NCI-H1105 treated with DMSO at 0.1 percent for 48 hours (cell line): ENCODE measurements at places on chromosomes 3 and 15.

GRCh38 chr15:93091465-93091864, 2.5 kb upstream of the RGMA start:
- no peak for DNase-seq

GRCh38 chr3:169286992-169287391, 376.5 kb downstream of the MECOM start:
- DNase-seq, result peak; percentile 93

DNA sequence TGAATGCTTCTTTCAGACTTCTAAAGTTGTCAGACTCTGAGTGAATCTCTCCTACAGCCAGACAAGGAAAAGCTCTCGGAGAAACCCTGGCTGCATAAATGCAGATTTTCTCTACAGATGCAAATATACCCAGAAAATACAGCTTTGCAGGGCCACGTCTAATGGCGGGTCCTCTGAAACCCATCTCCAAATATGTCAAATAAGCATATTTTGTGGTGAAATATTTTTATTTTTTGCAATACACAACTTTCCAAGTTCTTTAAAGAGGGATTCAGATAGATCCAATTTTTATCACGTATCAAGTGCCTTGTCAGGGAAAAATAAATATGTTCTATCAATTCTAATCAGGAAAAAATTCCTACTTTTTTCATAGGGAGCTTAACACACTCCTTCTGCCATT, 229.4 kb downstream of the SI start:
- no peak for DNase-seq

GRCh38 chr3:65436580-65436979, 602.1 kb downstream of the MAGI1 start:
- DNase-seq, result peak; percentile 37

GRCh38 chr3:111547631-111548030, 5.6 kb downstream of the CD96 start:
- DNase-seq, result no peak

GRCh38 chr15:41276831-41277230, 45.8 kb downstream of the CHP1 start:
- DNase-seq, result no peak

GRCh38 chr15:59200560-59200959, 6.1 kb upstream of the LDHAL6B start:
- DNase-seq, result no peak

DNA sequence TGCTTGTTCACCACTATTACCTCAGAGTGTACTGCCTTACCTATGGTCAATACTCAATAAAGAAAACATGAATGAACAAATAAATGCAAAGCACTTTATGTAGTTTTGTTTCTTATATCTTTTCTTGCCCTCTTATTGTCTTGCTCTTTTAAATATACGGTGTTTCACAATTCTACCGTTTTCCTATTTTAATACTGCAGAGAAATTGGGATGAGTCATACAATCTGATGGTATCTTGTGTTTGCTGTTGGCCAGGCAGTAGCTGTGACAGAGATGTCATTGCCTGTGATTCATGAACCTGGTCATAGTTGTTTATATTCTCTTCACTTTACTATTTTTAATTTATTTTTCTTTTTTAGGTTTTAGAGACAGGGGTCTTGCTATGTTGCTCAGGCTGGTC, 48.3 kb downstream of the SERP1 start:
- DNase-seq, result no peak

DNA sequence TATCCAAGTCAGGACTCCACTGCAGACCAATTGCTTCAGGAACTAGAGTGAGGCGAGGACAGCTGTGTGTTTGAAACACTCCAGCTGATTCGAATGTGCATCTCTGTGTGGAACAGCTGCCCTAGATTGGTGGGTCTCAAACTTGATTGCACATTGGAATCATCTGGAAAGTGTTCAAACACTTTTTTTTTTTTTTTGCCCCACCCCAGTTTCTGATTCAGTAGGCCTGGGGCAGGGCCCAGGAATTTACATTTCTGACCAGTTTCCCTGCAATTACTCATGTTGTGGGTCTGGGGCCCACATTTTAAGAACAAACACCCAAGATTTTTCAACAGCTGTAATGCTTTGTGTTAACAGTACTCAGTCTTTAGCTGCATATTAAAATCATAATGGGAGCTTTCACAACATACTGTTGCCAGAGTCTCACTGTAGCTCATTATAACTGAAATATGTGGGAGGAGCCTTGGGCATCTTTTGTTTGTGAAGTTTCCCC, 156.6 kb downstream of the NR1D2 start:
- no peak for DNase-seq

DNA sequence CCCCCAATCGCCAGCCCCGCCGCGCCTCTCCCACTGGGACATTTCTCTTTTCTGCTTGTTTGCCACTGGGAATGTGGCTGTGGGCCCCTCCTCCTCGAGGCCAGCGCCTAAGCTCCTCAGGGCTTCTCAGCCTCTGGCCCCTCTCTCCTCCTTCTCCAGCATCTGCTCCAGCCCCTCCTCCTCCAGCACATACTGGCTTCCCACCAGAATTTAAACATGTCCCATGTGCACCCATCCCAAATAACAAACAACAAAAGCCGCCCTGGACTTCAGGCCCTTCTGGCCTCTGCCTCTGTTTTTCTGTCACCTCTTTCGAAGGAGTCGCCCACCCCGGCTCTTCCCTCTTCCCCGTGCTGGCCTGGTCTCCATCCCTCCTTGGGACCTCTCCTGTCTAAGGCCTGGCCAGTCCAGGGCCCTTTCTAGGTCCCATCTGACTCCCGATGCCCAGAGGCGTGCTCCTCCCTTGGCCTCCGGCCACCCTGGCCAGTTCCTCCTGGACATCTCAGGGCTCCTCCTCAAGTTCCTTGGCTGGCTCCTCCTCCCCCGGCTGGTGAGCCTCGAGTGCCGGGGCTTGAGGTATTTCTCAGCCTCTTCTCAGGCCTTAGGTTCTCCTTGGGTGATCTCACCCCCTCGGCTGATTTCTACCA, 94.6 kb upstream of the SLC6A6 start:
- no peak for DNase-seq

DNA sequence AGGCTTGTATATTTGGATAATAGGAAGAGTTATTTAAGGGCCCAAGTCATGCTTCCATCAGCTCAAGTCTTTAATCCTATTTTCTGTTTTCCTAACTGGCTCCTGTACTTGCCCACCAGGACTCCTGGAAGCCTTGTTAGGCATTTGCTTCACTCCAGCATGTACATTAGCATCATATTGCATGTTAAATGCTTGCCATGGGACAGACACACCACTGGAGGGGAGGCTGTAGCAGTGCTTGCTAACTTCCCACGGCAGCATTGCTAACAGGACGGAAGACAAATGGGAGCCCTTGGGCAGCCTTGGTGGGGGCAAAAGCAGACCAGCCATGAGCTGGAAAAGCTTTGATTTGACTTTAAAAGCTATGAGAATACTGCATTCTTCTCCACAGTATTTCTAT, 6.1 kb downstream of the TMOD2 start:
- no peak for DNase-seq

DNA sequence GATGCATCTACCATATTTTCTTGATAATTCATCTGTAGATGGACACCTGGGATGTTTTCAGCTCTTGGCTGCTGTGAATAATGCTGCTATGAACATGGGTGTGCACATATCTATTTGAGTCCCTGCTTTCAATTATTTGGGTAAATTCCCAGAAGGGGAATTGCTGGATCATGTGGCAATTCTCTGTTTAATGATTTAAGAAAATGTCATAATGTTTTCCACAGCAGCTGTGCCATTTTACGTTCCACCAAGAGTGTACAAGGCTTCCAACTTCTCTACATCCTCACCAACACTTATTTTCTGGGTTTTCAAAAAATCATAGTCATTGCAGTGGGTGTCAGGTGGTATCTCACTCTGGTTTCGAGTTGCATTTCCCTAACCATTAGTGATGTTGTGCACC, 64.4 kb downstream of the NSMCE3 start:
- DNase-seq, result no peak

- DNase-seq, result no peak
Measured at GRCh38 chr15:36484038-36484778, 95.2 kb upstream of the CDIN1 start.

GRCh38 chr3:77412584-77412983, 372.7 kb downstream of the ROBO2 start:
- DNase-seq, result no peak

- no peak for DNase-seq
Measured at GRCh38 chr3:62416144-62416543, 42.8 kb upstream of the FEZF2 start.

- DNase-seq, result no peak
Measured at GRCh38 chr15:70180186-70180875, 82.6 kb upstream of the TLE3 start.

DNA sequence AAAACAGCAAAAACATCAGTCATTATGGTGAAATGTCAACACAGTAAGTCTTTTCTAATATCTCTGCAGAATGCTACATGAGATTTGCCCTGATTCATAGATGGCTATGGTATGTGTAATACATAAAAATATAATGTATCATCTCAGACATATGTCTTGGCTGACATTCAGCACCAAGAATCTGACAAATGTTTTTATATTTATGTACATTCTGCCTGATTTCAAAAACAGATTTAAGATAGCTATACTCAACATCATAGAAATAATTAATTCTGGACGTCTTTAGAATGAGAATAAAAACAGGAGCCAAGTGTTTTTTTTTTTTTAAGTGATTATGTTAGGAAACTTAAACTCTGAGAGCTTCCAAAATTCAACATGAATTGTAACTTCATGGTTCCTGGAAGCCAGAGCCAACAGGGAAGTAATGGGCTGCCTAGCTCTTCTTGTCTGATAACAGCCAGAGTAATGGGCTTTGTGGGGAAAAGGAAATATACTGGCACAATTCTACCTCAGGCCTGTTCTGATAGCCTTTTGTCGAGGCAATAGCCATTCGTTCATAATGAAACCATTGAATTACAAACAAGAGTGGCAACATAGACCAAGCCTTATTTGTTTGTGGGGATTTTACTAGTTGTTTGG, 184.4 kb downstream of the VGLL4 start:
- DNase-seq, result no peak

GRCh38 chr15:68643216-68643830, 64.5 kb downstream of the CORO2B start:
- DNase-seq, result no peak

- DNase-seq, result no peak
Measured at GRCh38 chr15:55528812-55529211, 20.8 kb upstream of the DNAAF4 start.

GRCh38 chr3:103308921-103309320, 874.1 kb downstream of the ZPLD1 start:
- peak; percentile 36 for DNase-seq

DNA sequence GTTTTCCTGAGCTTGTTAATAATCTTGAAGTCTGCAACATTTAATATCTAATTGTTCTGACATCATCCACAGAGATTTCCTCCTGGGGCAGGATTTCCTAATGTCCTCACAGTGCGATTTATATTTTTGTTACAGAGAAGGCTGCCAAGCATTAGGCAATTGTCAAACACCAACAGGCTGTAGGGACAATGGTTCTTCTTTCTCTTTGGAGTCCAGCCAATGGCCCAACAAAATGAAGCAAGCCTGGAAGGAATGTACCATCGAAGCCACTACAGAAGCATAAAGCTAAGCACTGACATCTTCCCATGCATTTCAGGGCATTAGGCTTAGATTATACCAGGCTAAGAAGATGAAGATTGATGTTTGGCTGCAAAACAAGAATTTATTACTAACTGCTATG, 173.0 kb upstream of the FRMD4B start:
- no peak for DNase-seq

GRCh38 chr3:195184716-195185421, 86.1 kb downstream of the XXYLT1 start:
- DNase-seq, result no peak

- peak; percentile 81 for DNase-seq
Measured at GRCh38 chr15:64460724-64461720, 644 bp downstream of the ZNF609 start.

DNA sequence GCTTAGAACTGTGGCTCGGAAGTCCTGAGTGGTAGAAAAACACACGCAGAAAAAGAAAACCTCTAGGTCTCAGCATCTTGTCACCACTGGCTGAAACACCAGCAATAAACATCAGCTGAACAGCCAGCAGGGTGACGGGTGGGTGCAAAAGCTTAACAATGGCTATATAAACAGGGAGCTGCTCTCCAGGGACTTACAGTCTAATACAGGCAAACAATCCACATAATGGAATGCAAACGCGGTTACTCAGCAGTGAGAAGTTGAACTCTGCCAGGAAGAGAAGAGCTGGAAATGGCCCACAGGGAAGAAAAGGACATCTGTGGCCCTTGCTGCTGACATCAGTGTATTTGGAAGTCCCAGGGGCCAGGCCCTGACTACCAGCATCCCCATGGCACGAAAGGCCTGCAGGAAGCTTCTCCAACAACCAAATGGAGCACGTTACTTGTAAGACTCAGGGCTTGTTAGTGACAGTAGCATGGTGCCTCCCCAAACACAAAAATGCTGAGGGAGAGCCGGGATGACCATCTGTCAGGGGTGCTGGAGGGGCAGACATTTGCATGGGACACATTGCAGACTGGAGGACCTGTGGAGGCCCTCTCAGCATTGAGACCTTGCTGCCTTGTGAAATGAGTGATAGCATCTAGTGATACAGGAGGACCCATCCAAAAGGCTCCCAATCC, 3.0 kb downstream of the HEG1 start:
- DNase-seq, result peak; percentile 11

- DNase-seq, result no peak
Measured at GRCh38 chr3:194396859-194397756, 2.0 kb downstream of the GP5 start.

DNA sequence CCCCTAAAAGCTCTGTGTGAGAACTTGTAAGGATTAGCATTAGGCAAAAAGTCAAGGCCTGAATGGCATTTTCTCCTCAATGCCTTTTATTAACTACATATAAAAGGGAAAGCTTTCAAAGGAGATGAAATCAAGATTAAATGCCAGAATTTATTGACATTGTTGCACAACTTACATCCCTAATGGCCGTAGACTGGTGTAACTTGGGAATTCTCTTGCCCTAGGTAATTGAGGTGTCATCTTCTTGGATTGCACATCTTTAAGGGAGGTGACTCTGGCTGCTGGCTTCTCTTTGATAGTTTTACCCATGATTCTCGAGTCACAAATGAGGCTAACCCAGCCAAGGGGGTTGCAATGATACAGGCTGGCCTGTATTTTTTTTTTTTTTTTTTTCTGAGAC, 249.1 kb downstream of the TBL1XR1 start:
- no peak for DNase-seq

- DNase-seq, result peak; percentile 26
Measured at GRCh38 chr3:82002986-82003642, 241.7 kb upstream of the GBE1 start.

DNA sequence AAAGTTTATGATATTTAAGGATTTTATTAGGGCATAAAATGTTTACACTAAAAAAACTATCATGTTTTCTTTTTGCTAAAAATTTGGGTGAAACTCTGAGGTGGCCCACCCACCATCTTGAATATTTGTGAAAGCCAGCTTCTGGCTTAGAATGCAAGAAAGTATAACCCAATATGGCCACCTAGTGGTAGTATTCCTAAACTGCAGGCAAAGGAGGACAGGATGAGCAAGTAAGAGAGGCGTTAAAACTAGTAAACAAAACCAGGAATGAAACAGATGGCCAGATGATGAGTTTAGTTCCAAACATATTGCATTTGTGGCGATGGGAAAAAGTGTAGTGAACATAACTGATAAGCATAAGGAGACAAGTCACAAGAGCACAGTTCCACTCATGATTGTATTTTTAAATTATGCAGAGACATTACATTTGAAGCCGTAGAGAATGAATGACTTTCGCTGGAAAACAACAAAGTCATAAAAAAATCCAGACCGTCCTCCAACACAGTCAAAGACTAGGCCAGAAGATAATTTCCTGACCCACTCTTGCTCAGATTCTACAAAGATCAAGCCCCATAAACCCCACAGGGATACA, 103.3 kb upstream of the PRTG start:
- peak; percentile 56 for DNase-seq
